ENCODE measurements at places on chromosomes 2 and 18.

GRCh38 chr2:119691651-119692245 lies 12.7 kb downstream of the TMEM177 start:
- no peak for DNase-seq

GRCh38 chr18:11246495-11247300 lies 97.3 kb upstream of the PIEZO2 start:
- DNase-seq: no peak

DNA sequence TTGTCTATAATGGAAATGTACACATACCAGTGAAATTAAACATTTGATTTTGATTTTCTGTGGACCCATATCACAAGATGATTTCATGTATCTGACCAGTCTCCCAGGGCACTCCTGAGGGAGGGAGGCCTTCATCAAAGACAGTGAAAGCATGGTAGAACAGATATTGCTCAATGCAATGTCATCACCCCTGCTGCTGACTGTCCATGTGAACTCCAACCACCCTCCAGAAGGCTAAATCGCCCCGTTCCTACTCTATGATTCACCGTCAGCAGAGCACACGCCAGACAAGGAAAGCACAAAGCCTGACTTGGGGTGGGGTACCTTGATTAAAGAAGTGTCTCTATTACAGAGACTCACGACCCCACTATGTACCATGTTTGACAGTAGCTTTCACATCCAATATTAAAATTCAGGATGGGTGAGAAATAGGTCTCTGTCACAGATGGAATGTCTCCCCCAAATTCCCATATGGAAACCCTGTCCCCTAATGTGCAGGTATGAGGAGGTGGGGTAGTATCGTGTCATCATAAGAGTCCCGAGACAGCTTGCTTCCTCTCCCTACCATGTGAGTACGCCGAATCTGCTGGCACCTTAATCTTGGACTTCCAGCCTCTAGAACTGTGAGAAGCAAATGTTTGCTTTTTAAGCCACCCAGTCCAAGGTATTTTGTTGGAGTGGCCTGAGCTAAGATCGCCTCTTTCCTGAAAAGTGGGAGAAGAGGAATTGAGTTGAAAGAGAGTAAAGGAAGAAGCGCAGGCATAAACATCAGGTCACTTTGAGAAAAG lies 42.4 kb downstream of the CYB5A start:
- DNase-seq: no peak

GRCh38 chr2:85733121-85733960 lies 20.4 kb upstream of the ATOH8 start:
- DNase-seq: no peak

- DNase-seq: no peak
Observed at GRCh38 chr18:73235491-73235890, 367.7 kb upstream of the NETO1 start.

- DNase-seq: no peak
Observed at GRCh38 chr2:127161176-127162136, 54.5 kb upstream of the BIN1 start.
